ENCODE measurements at places on chromosomes 2 and 18.

DNA sequence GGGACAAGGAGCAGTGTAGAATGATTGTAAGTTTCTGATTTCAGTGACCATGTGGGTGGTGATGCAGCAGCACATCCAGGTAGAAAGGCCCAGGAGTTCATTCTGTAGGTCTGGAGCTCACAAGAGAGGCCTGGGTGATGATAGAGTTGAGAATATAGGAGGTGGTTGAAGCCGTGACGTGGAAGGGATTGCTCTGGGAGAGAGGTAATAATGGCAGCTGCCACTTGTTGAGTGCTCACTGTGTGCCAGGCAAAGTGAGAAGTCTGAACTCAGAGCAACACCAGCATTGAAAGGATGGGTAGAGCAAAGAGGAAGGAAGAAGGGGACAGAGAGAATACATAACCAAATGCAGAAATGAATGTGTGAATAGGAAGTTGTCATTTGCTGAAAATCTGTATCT, 3.3 kb downstream of the TTLL4 start:
- DNase-seq, result no peak

GRCh38 chr2:80329491-80329890, 24.9 kb upstream of the LRRTM1 start:
- no peak for DNase-seq

DNA sequence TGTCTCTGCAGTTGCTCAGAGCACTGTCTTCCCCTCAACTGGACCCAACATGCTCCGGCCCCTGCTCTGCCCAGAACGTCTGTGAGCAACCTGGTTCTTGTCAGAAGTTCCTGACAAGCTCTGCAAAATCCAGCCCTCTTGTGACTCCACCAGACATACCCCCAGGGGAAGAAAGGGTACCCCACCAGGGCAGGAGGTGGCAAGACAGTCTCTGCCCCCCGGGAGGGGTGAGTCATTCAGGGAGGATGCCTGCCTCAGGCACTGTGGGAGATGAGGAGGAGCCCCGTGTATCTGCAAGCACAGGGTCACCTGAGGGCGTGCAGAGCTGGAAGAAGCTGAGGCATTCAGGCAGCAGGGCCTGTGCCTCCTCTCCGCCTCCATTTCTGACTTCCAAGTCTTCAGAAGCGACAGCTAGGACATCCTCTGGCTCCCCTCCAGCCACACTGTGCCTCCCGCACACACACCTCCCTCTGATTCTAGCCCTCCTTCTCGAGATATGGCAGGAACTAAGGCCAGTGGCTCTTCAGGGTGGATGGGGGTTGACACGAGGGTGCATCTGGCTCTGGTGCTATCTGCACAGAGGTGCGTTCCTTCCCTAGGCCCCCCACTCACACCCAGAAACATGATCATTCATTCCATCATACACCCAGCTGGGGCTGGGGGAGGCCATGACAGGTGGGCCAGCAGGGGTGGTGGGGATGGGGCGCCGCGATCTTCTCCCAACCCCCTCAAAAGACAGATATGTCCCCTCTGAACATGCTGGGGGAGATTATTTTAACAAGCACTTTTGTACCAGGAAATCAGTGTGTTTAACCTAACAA, 222.2 kb downstream of the CYP26B1 start:
- peak; percentile 62 for DNase-seq

GRCh38 chr2:237760506-237761502, 37.8 kb upstream of the RBM44 start:
- no peak for DNase-seq

GRCh38 chr2:23494286-23494685, 109.3 kb downstream of the KLHL29 start:
- DNase-seq, result no peak

DNA sequence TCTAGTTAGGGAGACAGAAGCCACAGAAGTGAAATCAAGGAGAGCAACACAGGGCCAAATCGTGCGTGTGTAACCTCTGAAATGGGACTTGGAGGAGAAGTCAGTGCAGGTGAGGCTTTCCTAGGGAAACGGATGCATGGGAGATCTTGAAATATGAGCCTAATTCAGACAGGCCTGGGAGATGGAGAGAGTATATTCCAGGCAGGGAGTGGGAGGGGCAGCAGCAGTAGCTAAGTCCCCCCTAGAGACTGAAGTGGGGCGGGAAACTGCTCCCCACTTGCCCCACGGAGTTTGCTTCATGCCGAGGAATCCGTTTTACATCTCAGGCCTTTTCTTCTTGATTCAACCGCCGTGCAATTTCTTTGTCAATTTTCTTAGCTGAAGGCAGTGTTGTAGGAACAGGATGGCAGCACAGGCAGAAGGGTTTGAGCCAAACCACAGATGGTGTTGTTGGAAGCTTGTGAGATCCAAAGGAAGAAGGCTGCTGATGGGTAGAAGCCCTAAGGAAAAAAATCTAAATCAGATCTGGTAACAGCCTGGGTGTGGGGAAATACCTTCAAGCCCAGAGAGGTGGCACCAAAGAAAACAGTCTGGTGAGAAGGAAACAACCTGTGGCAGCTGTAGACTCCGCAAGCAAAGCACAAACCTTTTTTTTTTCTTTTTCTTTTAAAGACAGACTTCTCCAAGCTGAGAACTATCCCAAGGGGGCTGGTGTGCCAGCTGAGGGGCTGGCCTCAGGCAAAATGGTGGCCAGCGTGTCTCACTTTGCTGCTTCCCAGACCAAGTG, 40.2 kb downstream of the EPAS1 start:
- DNase-seq, result no peak

DNA sequence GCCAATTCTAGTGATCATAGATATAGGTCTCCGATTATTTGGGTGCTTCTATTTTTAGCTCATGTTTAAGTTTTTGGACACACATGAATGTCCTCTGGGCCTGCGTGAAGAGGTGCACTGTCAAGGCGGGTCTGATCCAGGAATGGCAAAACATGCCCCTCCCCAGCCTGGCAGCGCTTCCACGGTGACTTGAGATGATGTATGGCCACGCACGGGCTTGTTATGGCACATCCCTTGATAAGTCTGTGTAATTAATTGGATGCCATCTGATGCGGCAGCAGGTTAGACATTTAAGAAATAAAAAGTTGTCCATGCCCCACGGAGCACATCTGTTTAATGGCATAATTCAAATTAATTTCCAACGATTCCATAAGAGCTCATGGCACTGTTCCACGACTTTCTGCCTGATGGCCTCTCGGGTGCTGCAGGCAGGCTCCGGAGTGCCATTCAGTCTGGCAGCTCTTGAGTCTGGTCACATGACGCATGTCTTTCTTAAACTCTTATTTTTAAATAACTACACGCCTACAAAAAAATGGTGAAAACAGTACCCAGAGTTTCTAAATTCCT, 151.4 kb downstream of the ACKR3 start:
- no peak for DNase-seq

DNA sequence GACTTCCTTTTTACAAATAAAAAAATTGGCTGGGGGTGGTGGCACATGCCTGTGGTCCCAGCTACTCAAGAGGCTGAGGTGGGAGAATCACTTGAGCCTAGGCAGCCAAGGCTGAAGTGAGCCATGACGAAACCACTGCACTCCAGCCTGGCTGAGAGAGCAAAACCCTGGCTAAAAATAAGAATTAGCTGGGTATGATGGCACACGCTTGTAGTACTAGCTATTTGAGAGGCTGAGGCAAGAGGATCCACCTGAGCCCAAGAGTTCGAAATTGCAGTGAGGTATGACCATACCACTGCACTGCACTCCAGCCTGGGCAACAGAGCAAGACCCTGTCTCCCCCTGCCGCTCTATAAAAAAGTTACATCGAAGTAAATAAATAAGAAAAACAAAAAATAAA, 33.7 kb downstream of the GFPT1 start:
- no peak for DNase-seq

- no peak for DNase-seq
Observed at GRCh38 chr2:171293661-171294060, 133.0 kb upstream of the TLK1 start.

DNA sequence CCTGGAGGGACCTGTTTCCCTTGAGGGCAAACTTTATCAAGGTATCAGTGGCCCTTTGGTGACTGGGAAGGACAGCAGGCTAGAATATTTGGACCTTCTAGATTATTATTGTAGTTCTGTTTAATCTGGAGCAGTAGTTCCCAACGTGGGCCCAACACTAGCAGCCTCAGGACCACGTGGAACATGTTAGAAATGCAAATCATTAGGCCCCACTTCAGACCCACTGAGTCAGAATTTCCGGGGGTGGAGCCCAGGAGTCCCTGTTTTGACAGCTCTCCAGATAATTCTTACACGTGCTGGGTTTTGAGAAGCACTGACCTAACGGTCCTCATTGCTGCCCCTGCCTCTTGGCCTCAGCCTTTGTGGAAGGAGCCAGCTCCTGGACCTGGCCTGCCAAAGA, 25.5 kb upstream of the DYNC2LI1 start:
- DNase-seq, result no peak

GRCh38 chr2:115083711-115084110, 641.3 kb downstream of the DPP10 start:
- DNase-seq, result no peak

DNA sequence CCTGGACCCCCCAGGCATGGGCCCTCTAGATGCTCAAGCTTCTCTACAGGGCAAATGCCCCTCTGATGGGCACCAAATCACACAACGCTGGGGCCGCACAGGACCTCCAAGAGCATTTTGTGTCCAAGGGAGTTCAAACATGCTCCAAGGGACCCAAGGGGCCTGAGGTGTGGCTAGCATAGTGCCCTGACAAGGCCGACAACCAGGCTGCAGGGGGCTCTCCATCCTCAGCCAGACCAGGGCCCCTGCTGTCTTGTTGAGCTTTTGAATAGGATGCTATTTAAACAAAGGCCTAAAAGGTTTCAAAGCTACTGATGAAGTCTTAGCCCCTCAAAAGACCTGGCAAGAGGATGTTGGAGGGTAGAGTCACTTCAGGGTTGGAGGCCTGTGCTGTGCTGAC, 33.1 kb downstream of the EN1 start:
- DNase-seq, result no peak

DNA sequence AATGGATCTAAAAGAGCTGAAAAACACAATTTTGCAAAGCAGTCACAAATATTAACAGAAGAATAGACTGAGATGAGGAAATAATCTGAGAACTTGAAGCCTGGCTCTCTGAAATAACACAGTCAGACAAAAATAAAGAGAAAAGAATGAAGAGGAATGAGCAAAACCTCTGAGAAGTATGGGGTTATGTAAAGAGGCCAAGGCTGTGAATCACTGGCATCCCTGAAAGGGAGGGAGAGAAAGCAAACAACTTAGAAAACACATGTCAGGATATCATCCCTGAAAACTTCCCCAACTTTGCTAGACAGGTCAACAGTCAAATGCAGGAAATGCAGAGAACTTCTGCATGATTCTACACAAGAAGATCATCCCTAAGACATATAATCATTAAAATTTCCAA, 73.5 kb upstream of the LHCGR start:
- no peak for DNase-seq

DNA sequence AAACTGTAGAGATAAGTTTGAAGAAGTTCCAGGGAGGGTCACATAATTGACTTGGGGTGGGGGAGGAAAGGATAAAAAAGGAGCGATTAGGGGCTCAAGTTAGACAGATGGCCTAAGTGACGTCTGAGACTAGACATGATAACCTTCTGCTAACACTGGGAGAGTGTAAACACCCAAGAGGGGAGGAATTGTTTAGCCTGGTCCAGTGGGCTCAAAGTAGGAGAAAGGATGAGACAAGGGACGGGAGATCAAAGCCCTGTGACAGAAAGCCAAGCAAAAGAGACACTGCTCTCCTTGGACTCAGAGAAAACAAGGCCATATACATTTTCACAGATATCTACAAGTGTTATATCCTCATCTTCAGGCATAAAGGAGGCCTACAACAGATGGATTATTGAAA, 45.5 kb upstream of the IHH start:
- DNase-seq, result no peak

DNA sequence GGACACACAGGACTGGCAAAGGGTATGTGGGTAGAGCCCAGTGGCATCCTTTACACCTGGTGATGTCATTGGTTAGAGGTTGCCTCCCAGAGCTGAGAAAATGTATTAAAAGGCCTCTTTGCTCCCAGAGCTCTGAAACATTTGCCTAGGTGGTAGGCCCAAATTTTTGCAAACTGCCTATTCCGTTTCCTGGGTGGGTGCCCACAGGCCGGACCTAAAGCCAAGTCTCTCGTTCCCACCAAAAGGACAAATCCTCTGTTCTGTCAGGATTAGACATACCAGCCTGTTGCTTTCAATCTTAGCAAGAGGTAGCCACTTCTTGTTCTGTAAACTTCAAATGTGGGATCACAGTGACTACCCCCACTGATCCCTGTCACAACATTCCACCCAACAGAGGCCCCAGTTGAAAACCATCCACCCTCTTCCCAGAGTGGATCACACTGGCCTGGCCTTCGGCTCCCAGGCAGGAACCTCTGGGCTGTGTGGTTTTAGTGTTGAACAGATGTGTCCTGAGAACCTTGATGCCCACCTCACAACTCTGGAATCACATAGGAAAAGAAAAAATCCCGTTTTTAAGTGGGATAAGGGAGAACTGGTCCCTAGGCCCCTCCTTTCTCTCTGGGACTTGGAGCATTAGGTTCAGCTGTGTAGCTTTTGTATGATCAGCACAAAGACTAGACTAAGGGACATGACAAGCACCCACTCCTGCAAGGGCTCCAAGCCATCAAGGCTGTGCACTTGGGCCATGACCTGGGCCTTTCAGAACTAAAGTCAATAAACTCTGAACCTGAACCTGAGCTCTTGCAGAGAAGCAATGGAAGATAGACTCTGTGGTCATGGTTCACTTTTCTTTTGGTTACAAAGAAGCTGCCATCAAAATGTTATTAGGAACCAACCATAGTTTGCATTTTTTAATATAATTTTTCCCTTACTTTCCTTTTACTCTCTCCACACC, 211.3 kb downstream of the CYP26B1 start:
- no peak for DNase-seq

DNA sequence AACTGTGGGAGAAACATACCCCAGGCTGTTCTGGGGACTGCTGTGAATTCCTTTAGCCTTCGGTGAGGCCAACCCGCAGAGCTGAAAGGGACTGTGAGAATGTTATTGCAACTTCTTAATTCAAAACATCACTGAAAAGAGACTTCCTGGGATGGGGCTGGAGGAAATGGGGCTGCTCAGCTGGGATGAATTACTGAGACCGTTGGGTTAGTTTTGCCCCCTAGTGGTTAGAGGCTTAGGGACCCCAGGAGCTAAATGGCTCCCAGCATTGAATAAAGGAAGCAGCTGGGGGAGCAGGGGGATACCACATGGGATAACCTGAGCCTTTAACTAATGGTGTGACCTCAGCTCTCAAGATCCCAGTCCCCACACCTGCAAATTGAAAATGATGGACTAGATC, 941.1 kb upstream of the FANCL start:
- DNase-seq, result peak; percentile 2

DNA sequence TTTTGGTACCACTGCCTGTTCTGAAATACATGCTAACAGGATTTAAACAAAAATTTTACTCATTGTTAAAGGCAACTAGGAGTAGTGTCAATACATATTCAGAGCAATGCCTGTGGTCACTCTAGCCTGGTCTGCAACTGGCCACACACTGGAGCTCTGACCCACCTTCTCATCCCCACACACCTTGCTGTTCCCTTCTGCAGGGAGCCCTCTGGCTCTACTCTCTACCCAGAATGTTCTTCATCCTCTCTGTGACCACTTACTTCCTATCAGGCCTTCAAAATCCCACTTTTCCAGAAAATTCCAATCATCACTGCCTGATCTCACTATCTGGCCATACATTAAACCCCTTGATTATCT, 102.3 kb upstream of the NFU1 start:
- no peak for DNase-seq

Data from H54 (cell line).